ENCODE measurements at places on chromosomes 11 and 22.

DNA sequence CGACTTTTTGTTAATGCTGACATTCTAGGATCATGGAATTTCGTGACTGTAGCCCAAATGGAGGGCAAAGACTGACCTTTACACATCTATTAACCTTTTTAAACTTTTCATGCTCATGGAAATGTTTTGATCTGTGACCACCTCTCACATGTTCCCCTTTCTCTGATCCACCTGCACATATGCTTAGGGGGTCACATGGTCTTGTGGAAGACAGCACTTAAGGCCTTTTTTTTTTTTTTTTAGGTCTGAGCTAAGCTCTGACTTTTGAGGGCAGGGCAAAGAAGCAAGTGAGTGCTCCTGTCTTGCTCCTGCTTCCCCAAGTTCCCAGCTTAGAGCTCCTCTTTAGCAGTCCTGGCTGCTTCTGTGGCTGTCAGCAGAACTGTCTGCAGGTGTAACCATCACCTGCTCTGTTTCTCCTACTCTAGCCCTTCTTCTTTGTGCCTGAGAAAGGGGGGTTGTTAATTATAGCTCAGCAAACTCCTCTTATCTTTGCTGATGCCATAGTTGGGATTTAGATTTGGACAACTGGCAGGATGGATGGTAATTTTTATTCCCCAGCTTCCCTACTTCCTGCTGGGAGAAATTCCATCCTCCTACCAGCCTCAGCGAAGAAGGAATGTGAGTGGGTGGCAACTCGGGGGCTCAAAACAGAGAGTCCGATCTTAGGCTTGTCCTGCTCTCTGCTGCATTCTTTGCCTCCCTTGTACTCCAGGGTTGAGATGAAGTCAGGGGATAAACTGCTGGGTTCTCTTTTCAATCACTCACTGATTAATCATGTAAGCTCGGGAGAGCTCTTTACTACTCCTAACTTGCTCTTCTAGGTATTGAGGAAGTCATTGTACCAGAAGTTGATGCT lies 64.4 kb downstream of the GRAMD1B start:
- peak; percentile 24 for DNase-seq

DNA sequence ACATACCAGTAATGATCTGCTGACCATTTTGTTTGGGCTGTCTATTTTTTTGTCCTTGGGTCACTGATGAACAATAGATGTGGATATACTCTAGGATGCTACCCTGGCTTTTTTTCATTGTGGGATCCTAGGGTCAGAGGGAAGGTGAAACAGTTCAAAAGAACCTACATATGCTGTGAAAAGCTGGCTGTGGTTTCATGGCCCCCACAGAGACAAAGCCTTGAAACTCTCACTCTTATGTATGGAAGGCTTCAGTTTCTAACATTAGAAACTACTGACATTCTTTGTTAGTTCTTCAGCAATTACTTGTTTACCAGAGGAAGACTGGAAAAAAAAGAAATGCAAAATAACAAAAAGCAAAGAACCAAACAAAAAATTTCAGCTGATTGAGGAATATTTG lies 250.7 kb downstream of the FAT3 start:
- no peak for DNase-seq

DNA sequence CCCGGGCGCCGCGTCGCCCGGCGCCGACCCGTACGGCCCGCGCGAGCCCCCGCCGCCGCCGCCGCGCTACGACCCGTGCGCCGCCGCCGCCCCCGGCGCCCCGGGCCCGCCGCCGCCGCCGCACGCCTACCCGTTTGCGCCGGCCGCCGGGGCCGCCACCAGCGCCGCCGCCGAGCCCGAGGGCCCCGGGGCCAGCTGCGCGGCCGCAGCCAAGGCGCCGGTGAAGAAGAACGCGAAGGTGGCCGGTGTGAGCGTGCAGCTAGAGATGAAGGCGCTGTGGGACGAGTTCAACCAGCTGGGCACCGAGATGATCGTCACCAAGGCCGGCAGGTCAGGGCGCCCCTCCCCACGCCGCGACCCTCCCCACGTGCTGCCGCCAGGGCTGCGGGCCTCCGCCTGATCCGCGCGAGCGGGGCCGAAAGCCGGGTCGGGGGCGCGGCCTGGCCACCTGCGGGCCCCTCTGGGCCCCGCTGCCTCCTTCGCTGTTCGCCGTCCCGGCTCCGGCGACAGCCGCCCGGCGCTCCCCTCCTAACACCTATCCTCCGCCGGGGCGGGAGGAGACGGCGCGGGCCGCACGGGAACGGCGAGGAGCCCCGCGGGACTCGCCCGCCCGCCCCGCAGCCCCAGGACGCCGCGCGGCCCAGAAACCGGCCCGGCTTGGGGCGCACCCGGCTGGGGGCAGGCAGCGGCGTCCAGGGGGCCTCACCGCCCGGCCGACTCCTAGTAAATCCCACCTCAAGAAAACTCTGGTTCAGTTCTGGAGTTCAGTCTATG lies 560 bp downstream of the TBX1 start:
- no peak for DNase-seq

DNA sequence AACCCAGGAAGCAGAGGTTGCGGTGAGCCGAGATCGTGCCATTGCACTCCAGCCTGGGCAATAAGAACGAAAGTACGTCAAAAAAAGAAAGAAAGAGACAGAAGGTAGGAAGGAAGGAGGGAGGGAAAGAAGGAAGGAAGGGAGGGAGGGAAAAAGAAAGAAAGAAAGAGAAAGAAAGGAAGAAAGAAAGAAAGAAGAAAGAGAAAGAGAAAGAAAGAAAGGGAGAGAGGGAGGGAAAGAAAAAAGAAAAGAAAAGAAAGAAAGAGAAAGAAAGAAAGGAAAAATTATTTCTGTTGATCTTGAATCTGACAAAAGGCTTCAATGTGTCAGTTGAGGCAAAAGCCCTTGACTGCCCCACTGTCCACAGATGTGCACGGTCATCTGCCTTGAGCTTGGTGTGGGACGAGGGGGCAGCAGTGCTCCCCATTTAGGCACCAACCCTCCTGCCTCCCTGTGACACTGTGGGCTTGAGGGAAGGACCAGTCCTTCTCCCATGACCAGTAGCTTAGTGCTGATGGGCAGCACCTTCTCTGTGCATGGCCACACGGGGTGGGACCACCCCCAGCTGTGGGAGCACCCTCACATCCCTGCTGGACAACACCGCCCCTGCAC lies 24.4 kb downstream of the KCTD17 start:
- no peak for DNase-seq

DNA sequence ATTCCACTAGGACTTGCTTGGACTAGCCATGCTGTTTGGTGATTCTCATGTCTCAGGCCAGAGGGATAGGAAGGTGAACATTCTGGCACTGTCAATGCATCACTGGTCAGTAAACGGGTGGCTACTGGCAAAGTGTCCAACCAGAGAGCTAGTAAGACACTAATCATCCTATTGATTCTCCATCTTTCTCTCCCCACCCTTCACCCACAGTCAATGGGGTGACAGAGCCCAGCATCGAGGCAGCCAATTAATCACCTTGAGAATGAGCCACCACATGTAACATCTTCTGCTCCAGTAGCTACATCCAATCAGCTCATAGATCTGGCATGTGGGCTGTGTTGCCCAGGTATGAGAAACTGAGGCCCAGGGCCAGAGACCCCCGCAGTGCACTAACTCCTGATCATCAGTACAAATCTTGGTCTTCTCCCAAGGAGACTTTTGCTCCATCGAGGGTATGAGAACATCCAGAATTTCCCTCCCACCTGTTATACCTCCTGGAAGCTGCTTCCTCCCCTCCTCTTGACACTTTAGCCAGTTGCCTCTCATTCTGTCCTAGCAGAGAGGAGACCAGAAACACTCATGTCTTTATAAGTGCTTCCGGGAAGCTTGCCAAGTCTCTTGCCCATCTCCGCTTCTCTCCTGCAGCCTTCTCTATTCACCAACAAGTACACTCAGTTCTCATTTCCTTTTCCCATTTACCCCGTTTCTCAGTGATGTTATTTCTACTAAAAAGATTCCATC lies 17.0 kb downstream of the HTR3A start:
- DNase-seq = no peak

- no peak for DNase-seq
These were observed 108.6 kb downstream of the TRIM29 start for GRCh38 chr11:120029321-120029720.

DNA sequence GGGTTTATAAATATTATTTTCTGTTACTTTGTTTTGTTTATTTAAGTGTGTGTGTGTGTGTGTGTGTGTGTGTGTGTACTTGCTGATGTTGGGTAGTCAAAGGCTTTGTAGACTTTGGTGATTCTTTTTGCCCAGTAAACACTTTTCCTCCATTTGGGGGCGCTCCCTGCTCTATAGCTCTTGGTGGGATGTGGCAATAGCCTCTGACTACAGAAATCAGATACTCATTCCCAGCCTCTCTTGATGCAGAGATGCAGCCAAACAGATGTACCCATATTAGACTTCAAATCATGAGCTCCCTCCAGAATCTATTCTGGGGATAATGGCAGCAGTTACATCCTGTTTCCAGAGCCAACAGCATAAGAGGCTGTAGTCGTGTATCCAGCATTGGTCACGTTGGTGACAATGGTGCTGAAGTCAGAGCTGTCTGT lies 33.4 kb upstream of the APOL5 start:
- peak; percentile 13 for DNase-seq

GRCh38 chr11:118219732-118220131 lies 5.1 kb downstream of the JAML start:
- no peak for DNase-seq

DNA sequence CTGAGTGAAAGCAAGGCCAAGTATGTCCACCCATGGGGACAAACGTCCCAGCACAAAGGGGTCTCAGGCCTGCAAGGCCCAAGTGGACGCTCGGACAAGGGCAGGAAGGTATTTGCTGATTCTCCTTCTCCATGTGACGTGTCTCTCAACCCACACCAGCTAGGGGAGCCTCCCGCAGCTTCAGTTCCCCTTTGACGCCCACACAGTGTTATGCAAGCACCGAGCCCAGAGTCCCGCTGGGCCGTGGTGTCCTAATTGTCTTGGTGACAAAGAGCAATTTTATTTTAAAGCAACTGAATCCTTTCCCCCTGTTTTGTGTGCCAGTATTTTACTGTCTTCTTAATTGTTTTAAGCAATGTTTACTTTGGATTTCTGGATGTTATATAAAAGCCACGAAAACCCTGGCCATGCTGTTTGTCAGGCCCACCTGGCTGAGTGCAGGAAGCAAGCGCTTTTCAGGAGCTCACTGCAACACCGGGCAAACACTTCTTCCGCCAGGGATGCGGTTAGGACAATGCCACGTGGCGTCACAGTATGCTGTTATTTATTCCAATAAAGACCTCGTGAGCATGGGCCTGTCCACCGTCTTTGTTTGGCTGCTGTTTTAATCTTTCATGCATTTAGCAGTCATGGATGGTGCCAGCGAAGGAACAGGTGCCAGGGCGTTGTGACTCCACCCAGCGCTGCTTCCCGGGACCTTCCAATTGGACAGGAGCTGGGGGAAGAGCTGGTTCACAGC lies 8.2 kb upstream of the PARVG start:
- no peak for DNase-seq

- DNase-seq = no peak
These were observed 531.6 kb downstream of the MN1 start for GRCh38 chr22:27269751-27270543.

- peak; percentile 99 for DNase-seq
These were observed 54.6 kb upstream of the SC5D start for GRCh38 chr11:121237686-121238658.

- DNase-seq = no peak
These were observed 2.9 kb upstream of the OR52I2 start for GRCh38 chr11:4578624-4579023.

GRCh38 chr11:4682623-4683419 lies 14.8 kb downstream of the OR51E2 start:
- DNase-seq = no peak

- DNase-seq = no peak
These were observed 145.9 kb upstream of the NAV2 start for GRCh38 chr11:19566583-19567379.

GRCh38 chr11:17641792-17642350 lies 77.5 kb upstream of the MYOD1 start:
- no peak for DNase-seq

GRCh38 chr11:120335556-120335907 lies 681 bp upstream of the ARHGEF12 start:
- DNase-seq = no peak

DNA sequence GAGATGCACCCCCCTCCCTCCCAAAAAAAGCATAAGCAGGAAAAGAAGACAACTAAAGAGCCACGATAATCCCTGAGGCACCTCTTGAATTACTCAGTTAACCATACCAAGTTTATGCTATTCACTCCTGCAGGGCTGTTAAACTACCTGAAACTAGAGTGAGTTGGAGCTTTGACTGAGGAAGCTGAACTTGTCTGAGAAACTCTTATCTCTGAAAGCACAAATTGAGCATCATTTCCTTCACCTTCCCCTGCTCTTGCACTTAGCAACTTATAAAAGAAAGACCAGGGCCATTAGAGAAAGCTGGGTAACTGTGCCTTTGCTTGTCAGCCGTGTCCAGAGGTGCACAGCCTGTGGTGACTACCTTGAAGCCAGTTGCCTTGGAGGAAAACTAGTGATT lies 745.6 kb downstream of the NELL1 start:
- DNase-seq = no peak

- no peak for DNase-seq
These were observed 1.6 kb downstream of the TMEM135 start for GRCh38 chr11:87039371-87039770.

GRCh38 chr11:96339706-96340554 lies 3.1 kb downstream of the MAML2 start:
- no peak for DNase-seq

- no peak for DNase-seq
These were observed 16.5 kb upstream of the USP18 start for GRCh38 chr22:18133452-18133851.

- no peak for DNase-seq
These were observed 1458.6 kb upstream of the TENM4 start for GRCh38 chr11:80899381-80899780.

DNA sequence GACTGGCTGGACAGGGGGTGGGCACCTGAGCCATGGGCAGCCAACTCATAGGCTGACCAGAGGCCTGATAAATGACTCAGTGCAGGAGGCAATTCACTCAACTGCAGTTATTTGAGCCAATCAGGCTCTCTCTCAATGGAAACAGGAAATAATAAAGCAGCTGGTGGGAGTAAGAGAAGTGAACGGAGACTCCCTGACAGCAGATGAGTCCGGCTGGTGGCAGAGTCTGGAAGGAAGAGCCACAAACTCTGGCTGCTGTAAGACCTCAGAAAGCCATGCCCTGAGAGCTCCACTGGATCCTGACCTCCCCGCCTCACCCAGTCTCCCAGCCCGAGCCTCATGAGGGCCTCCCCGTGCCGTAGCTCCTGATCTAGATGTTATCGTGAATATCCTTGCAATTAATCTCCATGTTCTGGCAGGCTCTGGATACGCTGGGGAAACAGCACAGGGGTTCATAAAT lies 69.8 kb downstream of the TRIM29 start:
- peak; percentile 13 for DNase-seq
